Hypothalamus (tissue), 51 donors: ENCODE measurements at places on chromosomes 1 and 21.

- no peak for DNase-seq
Measured at GRCh38 chr1:33123266-33123665, 42.3 kb downstream of the AZIN2 start.

DNA sequence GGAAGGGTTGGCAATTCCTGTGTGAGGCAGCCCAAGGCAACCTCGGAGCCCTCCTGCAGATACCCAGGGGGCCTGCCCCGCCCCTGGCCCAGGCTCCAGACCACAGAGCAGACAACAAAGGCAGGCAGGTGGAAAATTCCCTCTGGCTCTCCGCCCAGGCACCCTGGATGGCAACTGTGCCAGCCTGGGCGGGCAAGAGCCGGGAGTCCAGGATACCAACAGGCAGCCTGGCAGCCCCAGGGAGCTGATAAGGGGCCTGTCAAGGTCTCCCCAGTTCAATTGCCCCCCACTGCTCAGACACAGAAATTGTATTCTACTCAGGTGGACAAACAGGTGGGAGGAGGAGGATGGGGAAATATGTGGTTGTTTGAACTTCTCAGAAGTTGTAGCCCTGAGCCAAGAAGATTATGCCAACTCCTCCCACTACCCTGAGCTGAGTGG is 15.4 kb upstream of the GPR37L1 start:
- DNase-seq = no peak

GRCh38 chr1:64679177-64679576 is 65.7 kb upstream of the RAVER2 start:
- no peak for DNase-seq

DNA sequence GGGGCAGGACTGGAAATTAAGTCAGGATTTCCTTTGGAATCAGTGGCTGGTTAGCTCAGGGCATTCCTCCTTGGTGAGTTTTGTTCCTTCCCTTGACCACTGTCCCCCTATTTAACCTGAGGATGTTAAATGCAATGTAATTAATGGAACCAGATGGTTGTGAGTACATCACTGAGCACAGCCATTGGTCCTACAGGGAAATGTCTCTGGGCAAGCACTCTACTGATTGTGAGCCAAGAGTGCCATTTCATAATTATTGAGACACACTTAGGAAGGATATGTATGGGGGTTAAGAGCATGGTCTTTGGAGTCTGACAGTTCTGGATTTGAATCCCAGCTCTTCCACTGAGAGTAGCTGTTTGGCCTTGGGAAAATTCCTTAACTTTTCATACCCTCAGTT is 74.4 kb downstream of the SPAG17 start:
- DNase-seq = no peak

- DNase-seq = no peak
Measured at GRCh38 chr1:165381745-165382505, 25.4 kb upstream of the LMX1A start.

DNA sequence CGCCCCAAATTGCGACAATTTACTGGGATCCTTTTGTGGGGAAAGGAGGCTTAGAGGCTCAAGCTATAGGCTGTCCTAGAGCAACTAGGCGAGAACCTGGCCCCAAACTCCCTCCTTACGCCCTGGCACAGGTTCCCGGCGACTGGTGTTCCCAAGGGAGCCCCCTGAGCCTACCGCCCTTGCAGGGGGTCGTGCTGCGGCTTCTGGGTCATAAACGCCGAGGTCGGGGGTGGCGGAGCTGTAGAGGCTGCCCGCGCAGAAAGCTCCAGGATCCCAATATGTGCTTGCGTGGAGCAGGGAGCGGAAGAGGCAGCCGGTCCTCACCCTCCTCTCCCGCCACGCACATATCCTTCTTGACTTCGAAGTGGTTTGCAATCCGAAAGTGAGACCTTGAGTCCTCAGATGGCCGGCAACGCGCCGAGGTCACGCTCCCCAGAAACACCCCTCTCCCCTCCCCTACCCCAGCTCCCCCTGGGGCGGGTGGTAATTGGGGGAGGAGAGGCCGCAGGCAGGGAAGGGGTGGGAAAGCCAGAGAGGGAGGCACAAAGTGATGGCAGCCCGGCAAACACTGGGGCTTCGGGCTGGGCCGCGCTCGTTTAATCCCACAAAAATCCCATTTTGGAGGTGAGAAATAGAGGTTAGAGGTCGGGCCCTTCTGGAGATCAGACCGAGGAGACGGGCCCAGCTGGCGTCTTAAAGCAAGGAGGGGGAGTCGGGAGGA is 6.2 kb downstream of the SIM2 start:
- DNase-seq = no peak

DNA sequence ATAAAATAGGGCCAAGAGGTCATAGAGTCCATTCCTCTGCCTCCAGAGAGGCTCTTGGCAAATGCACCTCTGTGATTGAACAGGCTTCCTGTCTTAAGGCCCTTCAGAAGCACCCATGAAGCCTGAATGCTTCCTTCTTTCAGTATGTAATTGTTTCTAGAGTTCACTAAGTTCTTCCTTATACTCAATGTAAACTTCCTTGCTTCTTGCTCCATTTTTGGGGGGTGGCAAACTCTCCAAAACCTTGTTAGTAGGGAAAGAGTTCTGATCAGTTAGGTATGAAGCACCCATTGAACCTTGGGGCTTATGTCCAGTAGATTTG is 102.3 kb upstream of the LPGAT1 start:
- DNase-seq = no peak

DNA sequence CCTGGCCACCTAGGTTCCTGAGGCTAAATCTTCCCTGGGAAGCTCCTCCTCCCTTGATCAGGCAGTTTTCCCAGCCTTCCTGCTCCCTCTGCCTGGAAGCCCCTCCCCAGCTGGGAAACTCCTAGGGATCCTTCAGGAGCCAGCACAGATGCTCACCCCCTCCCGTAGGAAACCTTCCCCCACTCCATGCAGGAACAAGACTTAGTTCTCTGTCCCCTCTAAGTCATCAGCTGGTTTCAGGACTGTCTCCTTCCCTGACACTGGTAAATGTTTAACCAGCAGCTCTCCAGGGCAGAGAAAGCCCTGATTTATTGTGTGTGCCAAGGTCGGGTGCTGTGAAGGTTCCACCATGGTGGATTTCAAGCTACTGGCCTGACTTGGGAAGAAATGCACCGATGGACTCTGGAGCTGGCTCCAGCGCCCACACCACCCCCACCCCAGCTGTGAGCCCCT is 25.0 kb downstream of the TTC39A start:
- no peak for DNase-seq

- DNase-seq = no peak
Measured at GRCh38 chr1:32045772-32046171, 27.0 kb upstream of the TMEM39B start.

DNA sequence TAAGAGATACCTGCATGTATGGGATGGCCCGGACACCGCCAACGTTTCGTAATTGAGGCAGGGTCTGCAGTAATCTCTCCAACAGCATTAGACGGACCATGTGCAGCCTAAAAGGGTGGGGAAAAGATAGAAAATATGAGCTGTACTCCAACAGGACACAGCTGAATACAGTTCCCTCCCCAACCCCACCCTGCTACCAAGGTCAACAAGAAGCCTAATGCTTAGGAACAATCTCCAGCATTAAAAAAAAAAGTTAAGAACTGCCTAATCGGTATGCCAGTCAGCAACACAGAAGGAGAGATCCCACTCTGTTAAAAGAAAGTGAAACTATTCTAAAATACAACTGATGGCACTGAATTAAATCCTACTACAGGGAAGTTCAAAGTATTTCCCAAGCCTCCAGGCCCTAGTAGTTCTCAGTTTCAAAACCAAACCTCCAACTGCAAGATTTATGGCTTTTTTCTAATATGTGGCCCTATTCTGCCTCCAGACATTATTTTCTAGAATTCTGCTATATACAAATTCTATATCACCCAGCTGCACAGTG is 81.0 kb downstream of the UBR4 start:
- no peak for DNase-seq

- DNase-seq = no peak
Measured at GRCh38 chr1:7234471-7234755, 449.2 kb downstream of the CAMTA1 start.

DNA sequence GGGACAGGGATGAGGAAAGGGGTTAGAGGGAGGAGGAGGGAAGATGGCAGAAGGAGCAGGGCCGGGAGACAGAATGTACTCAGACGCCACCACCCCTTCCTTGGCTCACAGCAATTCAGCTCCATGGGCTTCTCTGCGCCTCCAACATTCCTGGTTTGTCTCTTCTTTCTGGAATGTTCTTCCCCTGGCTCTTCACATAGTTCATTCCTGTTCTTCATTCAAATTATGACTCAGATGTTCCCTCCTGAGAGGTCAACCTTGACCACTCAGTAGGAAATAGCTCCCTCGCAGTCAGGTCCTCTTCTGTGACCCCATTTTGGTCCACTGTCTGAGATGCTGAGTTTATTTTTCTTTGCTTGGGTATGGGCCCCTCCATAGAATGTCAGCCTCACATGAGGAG is 203.2 kb downstream of the C1orf94 start:
- no peak for DNase-seq

DNA sequence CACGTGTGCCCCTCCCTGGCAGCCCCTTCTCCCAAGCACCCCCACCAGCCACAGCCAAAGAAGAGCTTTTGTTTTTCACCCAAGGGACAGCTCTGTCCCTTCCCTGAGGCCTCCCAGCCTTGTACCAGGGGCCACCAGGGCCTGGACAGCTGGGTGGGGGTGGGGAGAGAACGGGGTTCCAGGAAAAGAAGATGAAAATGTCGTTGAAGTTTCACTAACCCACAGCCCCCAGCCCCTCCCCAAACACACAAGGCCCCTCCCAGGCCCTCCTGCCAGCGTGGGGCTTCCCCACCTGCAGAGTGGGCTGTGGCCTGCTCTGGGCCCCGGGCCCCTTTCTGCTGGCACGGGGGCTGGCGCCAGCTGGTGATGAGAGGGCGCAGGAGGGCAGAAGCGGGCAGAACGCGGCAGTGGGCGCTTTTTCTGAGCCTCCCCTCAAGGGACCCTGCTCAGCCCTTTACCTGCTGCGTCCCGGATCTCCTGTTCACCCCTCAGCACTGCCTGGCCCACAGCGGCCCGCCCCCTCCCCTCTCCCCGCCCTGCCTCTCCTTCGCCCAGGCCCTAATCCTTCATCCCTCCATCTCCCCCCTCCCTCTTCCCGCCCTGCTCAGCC is 5.5 kb upstream of the ANKRD65 start:
- DNase-seq = no peak

DNA sequence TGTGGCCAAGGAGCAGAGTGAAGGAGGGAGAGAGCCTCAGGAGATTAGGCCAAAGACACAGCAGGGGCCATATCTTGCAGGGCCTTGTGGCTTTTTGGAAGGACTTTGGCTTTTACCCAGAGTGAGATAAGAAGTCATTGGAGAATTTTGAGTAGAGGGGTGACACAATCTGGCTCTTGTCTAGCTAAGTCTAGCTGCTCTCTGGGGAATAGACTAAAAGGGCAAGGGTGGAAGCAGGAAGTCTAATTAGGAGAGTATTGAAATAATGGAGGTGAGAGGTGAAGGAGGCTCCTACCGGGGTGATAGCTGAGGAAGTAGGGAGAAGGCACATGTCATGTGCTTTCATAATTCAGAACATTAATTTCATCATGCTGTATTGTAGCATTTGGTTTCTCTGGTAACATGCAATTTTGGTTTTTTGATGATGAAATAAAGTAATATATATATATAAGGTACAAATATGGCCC is 34.3 kb upstream of the KCNA3 start:
- DNase-seq = no peak

DNA sequence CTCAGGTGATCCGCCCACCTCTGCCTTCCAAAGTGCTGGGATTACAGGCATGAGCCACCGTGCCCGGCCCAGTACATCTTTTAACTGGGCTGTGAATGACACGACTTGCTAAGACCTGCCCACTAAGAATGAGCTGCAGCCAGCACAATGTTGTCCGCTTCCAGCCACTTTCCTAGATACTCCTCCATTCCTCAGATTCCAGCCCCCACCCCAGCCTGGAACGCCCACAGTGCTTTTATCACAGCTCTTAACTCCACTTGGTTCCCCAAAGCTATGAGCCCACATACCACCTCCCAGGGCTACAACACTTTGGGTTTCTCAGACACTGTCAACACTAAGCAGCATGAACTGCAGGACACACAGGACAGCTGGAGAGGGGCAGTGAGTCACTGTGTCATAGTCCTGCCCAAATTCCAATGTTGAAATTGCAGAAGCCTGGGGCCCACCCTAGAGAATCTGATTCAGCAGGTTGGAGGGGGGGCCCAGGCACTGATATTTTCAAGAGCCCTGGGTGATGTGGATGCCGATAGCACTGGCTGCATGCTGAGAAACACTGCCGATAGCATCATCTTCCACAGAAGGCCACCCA is 58.0 kb downstream of the ACBD3 start:
- no peak for DNase-seq

DNA sequence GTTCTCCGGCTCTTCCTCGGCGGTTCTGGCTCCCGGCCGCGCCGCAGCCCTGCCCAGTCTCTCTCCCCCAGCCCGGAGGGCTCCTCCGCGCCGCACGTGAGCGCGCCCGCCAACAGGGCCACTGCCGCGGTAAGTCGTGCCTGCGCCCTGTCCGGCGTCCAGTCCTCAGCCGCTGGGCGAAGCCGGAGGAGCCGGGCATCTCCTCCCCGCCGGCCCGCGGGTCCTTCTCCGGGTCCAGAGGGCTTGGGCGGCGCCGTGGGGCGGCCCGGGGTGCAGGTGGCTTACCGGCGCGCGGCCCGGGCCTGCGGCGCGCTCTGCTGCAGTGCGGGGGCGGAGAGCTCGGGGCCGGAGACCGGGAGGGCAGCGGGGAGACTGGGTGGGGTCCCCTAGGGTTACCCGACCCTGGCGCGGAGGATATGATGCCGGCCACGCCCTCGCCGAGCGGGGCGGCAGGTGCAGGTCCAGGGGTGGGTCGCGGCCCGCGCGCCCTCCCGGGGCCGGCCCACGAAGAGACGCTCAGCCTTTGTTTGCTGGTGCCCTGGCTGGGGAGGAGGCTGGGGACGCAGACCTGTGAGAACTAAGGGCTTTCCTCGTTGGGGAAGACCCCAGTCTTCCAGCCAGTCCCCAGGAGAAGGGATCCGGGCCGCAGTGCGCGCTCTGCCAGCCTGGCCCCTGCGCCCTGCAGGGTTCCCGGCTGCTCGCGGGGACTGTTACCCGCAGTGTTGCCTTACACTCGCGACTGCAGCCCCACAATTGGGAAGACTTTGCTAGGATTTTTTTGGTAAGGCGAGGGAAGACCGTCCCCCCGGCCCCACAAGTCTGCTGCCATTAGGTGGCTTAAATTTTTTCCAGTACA is at the start of gene DOP1B:
DOP1B (plus strand) TSS at position 10 of the 856 bp plus-strand sequence. CDS start 7,910 bp downstream, outside the sequence.
- no peak for DNase-seq

GRCh38 chr1:22651941-22652856 is 837 bp upstream of the C1QB start:
- DNase-seq = no peak

GRCh38 chr1:18176619-18177018 is 69.0 kb downstream of the IGSF21 start:
- no peak for DNase-seq

DNA sequence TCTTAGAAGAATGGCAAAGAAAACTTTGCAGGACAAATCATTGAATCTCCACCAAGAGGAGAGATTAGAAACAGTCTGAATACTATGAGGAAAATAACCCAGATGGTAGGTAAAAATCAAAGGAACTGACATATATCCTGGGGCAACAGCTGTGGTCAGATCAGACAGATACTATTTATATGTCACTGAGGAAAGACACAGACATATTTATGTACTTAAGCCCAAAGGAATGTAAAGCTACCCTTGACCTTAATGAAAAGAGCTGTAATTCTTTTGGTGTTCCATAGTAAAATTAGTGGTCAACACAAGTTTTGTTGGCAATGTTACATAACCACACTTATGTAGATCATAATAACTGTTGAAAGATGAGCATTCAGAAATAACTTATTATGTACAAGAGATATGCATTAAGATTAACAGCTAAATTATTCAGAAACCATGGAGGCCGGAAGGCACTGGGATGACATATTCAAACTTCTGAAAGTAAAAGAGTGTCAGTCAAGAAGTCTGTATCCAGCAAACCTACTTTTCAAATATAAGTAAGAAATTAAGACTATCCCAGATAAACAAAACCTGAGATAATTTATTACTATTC is 166.1 kb upstream of the SAMSN1 start:
- no peak for DNase-seq
